A549 treated with DMSO at 1 μM for 4 hours (cell line): ENCODE measurements at places on chromosomes 4 and X. TPM values are rescaled to one million over a fixed set of nuclear protein-coding genes. Genes with fewer than 3 reads are reported as not detected.

Gene SSX2
- total RNA-seq: not detected in 5 replicates

Gene MAGEC3
- not detected in 5 replicates for total RNA-seq

Gene SPOCK3
- total RNA-seq: 0.07 to 0.10 TPM (median 0.07 TPM) in 3 of 5 replicates, not detected in the others

Gene HTRA3
- 15.7 to 20.9 TPM (median 18.3 TPM) in 5 replicates for total RNA-seq

Gene NPY2R
- 0.02 to 0.08 TPM (median 0.08 TPM) in 4 of 5 replicates, not detected in the other for total RNA-seq

Gene CCSER1
- total RNA-seq: not detected in 5 replicates

Gene CT47A1
- total RNA-seq: not detected in 5 replicates

Gene AREG
- 69.6 to 88.2 TPM (median 81.0 TPM) in 5 replicates for total RNA-seq

Gene CD38
- 8.4 to 12.4 TPM (median 9.5 TPM) in 5 replicates for total RNA-seq

Gene BTC
- total RNA-seq: 0.76 to 1.8 TPM (median 1.2 TPM) in 5 replicates

Gene PAGE3
- not detected in 5 replicates for total RNA-seq

Gene IL13RA2
- total RNA-seq: 0.06 to 0.27 TPM (median 0.08 TPM) in 4 of 5 replicates, not detected in the other

Gene LRAT
- total RNA-seq: 0.05 to 0.12 TPM (median 0.09 TPM) in 4 of 5 replicates, not detected in the other

Gene FAM133A
- total RNA-seq: 0.69 to 1.1 TPM (median 0.87 TPM) in 5 replicates

Gene ZNF732
- not detected in 5 replicates for total RNA-seq

Gene CDK16
- 83.9 to 117 TPM (median 106 TPM) in 5 replicates for total RNA-seq

Gene RIBC1
- 0.57 to 0.88 TPM (median 0.74 TPM) in 5 replicates for total RNA-seq

Gene ARHGAP4
- 1.4 to 2.3 TPM (median 1.8 TPM) in 5 replicates for total RNA-seq

Gene ODAPH
- 0.16 to 0.23 TPM (median 0.21 TPM) in 4 of 5 replicates, not detected in the other for total RNA-seq

Gene FGFRL1
- 18.7 to 25.5 TPM (median 22.0 TPM) in 5 replicates for total RNA-seq
